A172 (cell line): ENCODE measurements at places on chromosomes 4 and X.

DNA sequence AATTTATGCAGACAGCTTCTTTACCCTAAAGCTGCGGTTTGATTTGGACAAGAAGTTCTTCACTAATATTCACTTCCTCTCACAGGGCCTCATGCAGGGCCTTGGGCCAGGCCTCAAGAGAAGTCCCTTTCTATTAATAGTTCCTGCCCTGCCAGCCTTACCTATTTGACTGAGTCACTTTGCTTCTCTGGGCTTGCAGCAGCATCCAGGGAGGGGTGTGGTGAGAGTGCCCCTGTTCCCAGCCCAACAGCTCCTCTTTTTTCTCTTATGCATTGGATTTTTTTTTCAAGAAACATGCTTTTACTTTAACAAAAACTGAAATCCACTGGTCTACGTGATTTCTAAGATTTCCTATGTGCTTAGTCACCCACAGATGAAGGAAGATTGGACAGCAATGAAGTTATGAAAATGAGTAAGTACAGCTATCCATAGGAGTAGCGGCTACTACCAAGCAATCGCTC lies 26.7 kb downstream of the FAM156B start:
- DNase-seq: peak; percentile 68

DNA sequence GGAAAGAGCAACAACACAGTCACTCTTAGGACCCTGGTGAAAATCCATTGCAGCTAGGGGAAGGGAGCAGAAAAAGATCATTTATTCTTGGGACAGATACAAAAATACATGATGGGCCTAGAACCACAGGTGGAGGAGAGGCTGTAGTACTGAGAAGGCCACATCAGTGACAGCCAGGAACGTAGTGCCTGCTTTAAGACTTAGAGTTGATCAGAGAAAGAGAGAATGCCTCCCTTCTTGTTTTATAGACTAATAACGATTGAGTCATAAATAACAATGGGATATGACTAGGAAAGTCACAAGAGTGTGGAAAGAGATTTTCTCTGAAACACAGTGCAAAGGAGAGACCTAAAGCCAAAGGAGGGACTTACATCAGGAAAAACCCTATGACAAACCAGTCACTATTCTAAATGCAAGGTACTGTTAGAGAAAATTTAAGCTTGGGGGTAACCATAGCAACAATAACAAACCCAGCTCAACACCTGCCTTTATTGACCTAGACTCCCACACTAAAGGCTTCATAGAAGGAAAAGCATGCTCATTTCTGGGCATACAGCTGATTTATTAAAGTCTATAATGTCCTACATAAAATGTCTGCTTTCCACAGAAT lies 1015.0 kb upstream of the GRID2 start:
- DNase-seq: no peak

- no peak for DNase-seq
These were observed 106.3 kb downstream of the ZAR1 start for GRCh38 chr4:48596336-48596735.

- no peak for DNase-seq
These were observed 62.8 kb downstream of the NUDT10 start for GRCh38 chrX:51395480-51395809.

DNA sequence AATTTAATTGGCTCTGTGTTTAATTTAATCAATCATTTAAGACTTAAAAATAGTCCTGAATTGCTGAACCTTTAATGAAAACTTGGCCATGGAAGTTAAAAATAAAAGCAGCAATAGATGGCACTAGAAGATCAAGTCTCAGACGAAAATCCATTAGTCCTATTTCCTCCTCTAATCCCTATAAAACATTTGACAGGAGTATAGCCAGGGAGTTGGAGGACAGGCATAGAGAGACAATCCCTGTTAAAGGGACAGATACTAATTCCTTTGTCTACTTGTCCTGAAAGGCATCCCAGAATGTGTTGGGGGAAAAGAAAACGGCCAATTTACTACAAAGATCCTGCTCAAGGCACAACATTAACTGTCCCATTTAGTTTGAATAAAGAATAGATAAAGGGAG lies 276.3 kb upstream of the TACR3 start:
- DNase-seq: peak; percentile 54

GRCh38 chr4:6453688-6453990 lies 18.8 kb downstream of the PPP2R2C start:
- no peak for DNase-seq

DNA sequence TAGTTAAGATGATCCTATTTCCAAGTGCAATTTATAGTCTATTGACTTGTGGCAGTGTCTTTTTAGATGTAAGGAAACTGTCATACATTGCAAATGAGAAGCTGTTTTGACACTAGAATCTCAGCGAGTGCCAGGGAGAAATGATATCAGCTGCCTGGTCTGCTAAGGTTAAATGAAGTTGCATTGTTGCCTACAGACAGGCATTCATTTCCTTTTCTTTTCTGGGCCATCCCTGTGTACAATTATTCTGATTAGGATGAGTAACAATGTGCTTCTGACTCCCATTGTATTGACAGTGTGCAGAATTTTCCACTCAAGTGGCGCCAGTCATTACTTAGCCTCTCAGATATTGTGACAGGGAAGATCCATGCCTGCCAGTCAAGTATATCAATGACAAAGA lies 231.2 kb downstream of the GPAT3 start:
- DNase-seq: no peak

- peak; percentile 20 for DNase-seq
These were observed 118.8 kb downstream of the GABRA2 start for GRCh38 chr4:46270986-46271596.

DNA sequence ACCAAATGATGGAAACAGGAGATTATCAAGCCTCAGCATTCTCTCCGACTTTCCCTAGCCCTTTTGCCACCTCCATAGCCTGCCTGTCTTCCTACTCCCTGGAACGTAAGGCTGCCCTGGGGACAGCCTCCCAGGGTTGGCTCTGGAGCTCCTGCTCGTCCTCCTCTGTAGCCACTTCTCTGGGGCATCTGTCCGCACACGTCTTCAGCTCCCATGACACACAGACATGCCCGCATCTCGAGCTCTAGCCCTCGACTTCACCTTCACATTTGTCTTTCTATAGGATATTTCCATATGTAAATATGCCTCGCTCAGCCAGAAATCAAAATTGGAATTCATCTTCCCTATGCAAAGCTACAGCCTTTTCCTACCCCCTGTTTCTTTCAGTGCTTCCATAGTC lies 67.7 kb downstream of the TSC22D3 start:
- DNase-seq: no peak

DNA sequence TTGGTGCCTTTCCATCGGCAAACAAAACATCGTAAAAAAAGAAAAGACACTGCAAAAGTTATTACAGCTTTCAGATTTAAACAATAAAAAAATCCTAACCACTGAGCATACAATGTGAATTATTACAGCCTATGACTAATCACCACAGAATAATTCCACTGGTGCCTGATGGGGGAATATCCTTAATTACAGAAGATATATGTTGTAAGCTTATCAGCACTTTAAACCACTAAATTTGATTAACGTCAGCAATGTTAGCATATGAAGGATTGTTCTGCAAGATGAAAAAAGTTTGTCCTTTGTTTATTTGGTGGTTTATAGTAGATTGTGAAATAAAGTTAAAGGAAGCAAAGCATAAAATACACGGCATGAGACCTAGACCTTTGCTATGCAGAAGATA lies 210.2 kb upstream of the ADAMTS3 start:
- peak; percentile 46 for DNase-seq

DNA sequence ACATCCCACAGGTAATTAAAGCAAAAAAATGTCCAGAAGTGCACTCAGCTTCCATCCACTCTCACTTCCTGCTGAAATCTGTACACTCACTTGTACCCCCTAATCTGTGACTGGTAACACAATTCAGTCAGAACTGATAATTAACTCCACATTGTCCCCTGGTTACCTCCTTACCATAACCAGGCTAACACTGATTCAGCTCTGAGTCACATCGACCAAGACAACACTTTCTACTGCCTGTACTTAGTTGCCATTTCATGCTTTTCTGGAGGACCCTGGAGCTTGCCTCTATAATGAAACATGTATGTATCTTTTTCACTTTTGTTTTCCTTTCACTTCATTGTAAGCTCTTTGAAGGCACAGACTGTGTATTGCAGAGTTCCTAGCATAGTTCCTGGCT lies 130.9 kb upstream of the GABRG1 start:
- no peak for DNase-seq
